ENCODE measurements at places on chromosomes 1 and 21.

GRCh38 chr1:214899908-214900460, 182.6 kb upstream of the KCNK2 start:
- no peak for DNase-seq

DNA sequence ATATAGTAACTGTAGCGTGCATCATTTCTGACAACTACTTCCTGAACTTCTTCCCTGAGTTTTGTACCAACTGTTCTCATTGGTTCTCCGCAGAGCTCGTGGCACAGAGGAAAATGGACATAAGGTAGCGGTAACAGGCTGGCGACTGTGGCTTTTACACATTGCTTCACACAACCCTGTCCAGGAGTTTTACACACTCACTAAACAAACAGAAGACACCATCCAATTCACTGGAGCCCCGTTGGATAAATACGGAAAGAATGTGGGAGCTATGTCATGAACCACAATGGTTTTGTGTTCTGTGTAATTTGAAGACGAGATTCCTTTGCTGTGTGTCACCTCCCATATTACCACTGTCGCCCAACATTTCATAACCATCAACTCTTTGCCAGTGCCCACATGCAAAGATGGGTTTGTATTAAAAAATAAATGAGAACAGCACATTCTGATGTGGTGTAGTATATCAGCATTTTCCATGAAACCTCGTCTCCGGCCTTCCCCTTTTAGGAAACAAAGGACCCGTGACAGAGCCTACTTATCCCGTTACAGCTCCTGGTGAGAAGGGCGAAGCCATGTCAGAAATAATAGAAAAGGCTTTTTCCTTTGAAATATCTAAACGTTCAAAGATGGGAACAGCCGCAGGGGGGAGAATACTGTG, 47.4 kb upstream of the ENAH start:
- DNase-seq: no peak

- peak; percentile 76 for DNase-seq
These were observed 30.8 kb upstream of the ABCG1 start for GRCh38 chr21:42187976-42188653.

DNA sequence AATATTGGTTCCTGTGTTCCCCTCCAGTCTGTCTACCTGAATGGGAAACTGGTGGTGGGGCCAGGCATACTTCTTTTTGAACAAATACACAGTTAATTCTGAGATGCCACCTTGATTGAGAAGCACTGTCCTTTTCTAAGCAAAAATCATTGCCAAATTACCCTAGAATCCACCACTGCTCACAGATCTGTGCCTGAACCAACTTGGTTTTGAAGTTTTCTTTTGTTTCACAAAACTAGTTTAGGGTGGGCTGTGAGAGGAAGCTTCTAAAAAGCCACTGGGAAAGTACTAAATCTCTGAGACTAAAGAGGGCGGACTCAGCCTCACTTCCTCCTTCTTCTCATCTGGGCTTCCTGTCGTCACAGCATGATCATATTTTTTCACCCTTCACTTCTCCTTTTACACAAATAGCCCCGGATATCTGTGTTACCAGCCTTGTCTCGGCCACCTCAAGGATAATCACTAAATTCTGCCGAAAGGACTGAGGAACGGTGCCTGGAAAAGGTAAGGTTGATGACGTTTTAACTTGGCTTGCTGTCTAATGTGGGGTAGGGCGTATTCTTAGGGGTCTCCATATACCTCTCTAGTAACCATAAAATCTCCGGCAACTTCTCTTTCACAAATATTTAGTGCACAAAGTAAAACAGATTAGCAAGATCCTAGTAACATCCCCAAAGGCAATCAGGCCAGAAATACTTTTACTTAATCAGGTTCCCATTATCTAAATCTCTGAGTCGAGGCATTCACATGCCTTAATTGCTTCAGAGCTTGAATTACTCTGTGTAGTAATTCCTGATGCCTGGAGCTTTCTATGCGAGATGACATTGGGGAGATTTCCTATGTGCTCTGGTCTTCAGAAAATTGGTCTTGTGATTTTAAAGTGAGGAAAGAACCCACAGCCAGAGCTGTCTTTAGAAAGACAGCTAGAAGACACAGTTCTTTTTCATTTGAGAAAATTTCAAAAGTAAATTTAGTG, at the start of gene CD53:
Gene CD53, plus strand, starts transcription at position 404 of the 976 bp plus-strand sequence. CDS start 18,261 bp downstream, outside the sequence.
- DNase-seq: peak; percentile 50

DNA sequence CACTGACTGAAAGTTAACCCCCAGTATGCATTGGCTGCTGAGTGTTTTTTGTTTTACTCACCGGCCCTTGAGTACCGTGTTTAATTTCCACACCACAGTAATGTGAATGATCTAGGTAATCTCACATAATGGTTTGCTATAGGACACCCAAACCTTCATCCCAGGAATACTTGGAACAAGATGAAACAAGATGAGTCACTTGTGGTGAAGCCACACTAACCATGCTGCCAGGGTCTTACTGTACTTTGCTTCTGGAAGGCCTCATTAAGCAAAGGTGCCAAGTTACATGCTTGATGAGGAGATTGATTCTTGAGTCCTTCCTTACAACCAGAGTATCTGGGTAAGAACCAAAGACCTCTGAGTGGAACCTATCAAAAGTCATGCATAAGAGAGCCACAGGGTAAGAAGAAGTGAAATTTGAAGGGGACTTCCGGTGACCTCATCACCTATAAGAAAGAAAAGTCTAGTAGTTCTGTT, 163.3 kb downstream of the NRIP1 start:
- DNase-seq: no peak

GRCh38 chr21:45000637-45001133, 60.9 kb downstream of the SLX9 start:
- DNase-seq: no peak

GRCh38 chr1:151790940-151791651, 796 bp upstream of the TDRKH start:
- DNase-seq: no peak

DNA sequence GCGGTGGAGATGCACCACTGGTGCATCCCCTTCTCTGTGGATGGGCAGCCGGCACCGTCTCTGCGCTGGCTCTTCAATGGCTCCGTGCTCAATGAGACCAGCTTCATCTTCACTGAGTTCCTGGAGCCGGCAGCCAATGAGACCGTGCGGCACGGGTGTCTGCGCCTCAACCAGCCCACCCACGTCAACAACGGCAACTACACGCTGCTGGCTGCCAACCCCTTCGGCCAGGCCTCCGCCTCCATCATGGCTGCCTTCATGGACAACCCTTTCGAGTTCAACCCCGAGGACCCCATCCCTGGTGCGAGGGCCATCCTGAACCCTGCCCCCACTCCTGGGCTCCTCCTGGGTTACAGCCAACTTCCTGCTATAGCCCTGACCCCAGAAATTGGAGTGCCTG, 13.0 kb downstream of the NTRK1 start:
- no peak for DNase-seq

DNA sequence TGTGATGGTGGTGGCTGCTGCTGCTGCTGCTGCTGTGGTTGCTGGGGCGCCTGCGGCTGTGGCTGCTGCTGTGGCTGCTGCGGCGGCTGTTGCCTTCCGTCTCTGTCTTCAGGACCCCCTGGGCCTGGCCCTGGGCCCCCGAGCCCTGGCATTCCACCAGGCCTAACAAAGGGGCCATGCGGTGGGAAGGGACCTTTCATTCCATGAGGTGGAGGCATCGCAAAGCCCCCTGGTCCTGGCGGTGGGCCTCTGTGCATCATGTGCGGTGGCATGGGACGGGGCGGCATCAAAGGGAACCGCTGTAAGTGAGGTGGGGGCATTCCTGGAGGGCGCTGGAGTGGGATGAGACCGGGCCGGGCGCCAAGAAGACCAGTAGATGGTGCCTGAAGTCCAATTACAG, 12.4 kb downstream of the SOD1 start:
- DNase-seq: no peak

GRCh38 chr1:148388260-148389026, 94.7 kb downstream of the PPIAL4G start:
- peak; percentile 85 for DNase-seq

- DNase-seq: no peak
These were observed 19.7 kb downstream of the DPYD start for GRCh38 chr1:97901017-97901658.

DNA sequence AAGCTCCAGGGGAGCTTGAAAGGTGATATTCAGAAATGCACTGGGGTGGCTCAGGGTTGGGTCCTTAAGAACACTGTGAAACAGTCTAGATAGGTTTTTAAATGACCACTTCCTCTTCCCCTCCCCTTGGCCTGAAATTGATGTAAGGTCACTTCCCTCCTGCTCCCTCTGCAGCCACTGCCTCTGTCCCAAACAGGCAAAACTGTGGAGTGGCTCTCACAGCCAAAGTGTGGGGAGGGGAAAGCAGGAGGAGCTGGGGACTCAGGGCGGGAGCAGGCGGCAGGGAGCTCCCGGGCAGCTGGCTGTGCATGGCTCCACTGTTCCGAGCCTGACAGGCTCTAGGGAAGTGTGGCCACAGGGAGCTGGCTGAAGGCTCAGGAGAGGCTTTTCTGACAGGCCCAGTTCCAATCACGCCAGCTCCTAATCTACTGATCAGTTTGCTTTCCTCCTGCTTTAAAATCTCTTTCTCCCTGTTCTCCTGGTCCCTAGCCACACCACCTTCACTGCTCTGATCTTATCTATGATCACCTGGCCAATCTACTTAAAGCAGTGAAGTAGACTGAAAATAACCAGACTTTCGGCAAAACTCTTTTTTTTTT, 5.1 kb upstream of the CSRP1 start:
- DNase-seq: no peak

DNA sequence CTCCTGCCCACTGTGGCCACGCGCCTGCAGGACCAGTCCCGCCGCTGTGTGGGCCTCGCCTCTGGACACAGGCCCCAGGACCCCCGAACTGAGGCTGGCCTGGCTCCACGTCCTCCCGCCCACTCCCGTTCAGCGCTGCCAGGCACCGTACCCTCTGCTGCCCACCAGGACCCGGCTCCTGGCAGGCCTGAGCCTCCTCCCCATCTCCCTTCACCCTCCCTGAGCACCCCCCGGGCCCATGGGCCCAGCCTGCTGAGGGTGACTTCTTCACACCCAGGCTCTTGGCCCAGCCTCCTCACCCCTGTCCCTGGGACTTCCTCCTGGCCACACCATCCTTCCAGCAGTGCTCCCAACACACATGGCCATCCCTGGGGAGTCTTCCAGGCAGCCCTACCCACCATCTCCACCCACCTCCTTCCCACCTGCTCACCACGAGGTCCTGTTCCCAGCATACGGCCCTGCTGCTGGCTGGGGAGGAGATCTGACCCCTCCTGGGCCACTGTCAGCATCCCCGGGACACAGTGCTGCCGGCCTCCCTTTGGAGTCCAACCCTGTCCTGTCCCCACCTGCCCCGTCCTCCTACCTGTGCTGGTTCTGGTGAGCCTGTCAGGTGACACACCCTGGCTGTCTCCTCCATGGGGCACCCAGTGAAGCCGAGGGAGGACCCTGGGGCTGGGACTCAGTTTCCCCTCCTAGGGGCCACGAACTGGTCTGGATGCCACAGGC, 53.7 kb downstream of the SLX9 start:
- no peak for DNase-seq

GRCh38 chr21:30831194-30831765, 1.7 kb upstream of the KRTAP7-1 start:
- DNase-seq: no peak

DNA sequence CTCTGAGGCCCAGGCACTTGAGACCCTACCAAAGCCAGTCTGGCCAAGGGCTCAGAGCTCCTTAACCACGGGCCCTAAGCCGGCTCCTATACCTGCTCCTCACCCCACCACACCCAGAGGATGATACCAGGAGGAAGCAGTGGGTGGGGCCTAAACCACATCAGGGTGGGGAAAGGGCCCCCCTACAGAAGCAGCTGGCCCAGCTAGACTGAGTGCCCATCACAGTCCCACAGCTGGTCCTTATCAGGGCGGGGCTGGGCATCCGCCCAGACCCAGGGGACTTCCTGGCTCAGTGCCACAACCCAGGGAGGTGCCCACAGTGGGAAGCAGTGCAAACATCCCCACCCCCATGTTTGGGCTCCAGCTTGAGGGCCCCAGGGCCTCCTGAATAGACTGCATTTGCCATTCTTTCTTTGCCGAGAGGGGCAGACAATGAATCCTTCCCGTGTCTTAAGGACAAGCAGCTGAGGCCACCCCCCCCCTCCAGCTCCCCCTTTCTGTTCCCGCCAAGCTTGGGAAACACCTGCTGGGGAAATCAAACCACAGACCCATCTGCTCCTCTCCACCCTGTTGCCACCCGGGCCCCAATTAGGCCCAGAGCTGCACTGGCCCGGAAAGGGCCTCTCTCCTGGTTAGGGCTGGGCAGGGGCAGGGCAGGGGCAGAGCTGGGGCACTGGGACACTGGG, 6.2 kb downstream of the E2F2 start:
- peak; percentile 25 for DNase-seq

DNA sequence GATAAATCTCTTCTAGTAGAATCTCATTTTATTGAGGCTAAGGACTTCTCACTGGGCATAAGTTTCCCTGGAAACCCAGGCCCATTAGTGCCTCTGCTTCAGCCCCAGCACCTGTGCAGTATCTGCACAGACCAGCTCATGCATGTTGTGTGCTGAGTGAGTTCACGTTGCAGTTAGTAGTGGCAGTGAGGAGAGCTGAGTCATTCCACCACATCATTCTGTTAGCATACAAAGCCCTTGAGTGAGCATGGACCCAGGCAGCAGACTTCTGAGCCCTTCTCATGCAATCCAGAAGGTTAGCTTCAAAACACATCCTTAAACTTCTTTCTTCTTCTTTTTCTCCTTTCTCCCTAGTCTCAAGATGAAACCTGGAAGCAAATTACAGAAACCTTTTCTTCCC, 45.8 kb upstream of the NTPCR start:
- no peak for DNase-seq

GRCh38 chr21:27677546-27677945, 710.7 kb upstream of the ADAMTS5 start:
- DNase-seq: no peak

DNA sequence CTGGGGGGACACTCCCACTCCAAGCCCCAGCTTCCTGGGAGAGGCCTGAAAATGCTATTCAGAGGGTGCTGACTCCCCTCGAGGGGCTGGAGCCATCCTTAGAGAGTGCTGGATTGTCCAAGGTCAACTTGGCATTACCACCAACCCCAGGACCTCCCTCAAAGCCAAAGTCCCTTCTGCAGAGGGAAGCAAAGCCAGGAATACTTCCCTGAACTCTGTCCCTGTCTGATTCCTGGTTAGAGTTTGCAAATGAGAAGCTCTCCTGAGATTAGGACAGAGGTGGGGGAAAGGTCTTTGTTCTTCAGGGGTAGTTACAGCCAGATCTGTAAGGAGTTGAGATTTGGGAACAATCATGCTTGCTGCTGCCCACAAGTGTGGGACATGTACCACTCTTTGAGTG, 45.3 kb downstream of the TLR5 start:
- DNase-seq: no peak

DNA sequence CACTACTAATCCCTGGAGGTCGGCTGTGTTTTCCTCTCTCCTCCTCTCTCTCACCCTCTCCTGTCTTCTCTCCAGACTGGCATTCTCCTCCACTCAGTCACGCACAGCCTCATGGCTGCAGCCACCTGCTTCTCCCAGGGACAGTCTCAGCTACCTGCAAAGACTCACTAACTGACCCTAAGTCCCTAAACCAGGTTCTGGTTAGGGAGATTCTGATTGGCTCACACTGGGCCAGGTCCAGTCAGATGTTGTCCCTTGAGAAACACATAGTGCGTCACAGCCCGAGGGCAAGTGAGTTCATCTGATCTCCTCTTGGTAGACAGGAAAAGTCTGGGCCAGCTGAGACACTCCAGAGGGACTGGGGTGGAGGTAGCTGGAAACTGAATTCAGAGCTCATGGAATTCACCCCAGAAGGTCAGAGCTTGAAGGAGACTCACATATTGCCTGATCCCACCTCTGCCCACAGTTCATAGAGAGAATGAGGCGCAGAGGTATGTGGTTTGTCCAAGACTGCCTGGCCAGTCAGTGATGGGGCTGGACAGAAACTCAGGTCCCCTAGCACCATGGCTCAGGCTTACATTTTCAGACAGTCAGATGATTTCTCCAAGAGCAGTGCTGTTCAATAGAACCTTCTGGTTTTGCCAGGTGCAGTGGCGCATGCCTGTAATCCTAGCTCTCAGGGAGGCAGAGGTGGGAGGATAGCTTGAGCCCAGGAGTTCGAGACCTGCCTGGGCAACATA, 40.4 kb upstream of the RPL11 start:
- DNase-seq: no peak
